ENCODE measurements at places on chromosomes 16 and 17.

DNA sequence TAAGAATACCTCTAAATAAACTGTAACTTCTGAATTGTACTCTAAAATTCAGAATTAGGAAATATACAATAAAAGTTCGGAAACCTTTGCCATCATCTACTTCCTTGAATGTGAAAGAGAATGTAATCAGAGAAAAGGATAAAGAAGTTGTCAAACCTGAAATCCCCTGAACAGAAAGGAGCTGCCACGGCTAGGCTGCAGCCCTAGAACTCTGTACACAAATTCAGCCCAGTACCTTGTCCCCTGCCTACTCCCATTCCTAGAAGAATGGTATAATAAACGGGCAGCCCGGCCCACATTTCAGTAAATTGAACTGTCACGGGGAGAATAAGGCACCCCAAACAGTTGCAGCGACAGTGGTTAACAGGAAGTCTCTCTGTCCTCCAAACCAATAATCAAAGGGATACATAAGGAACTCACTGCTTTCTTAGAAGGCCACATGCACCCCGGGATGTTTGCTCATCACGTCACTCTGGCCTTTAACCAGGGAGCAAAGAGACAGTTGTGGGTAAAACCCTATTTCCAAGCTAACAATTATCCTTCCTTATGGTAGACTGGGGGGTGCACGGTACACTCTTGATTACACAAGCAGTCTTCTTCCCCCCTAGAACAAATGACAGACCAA lies 24.3 kb upstream of the RFFL start:
- peak; percentile 56 for DNase-seq

DNA sequence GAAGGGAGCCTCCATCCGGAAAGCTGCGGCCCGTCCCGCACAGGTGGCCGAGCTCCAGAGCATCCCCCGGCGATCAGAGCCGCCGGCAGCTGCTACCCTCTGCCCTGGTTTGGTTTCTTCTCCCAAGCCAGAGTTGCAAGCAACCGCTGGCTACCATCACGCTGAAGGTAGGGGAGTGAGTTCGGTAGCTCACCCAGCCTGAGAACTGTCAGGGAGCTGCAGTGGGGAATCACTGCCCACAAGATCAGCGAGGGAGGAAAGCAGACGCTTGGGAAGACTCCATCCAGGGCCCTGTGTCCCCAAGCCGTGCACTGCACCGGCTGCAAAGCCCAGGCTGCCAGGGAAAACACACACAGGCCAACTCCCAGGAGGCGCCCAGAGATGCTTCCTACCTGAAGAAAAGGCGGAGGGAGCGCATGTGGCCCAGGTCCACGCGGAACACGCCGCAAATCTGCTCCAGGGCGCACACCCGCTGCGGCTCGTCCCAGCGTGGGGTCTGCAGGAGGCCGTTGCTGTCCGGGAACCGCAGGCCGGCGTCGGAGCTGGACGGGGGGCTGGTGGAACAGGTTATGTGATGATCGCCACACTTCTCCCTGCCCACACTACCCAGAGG lies 83.3 kb downstream of the TBC1D16 start:
- DNase-seq = no peak

DNA sequence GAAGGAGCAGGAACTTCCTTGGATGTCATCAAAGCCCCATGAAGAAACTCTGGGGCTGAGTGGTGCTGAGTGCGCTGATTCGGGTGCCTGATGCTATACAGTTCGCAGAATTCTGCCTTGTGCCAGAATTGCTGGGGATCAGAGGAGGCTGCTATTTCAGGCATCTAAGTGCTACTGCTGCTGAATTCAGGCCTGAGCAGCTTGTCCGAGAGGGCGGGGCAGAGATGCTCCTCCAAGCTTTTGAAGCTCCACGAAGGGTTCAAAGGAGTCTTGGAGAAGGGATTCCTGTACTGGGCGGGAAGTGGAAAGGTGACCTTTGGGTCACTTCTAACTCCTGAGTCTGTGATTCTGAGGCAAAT lies 227.8 kb downstream of the CCDC182 start:
- no peak for DNase-seq

GRCh38 chr16:81408409-81408950 lies 36.1 kb upstream of the CMIP start:
- DNase-seq = no peak

DNA sequence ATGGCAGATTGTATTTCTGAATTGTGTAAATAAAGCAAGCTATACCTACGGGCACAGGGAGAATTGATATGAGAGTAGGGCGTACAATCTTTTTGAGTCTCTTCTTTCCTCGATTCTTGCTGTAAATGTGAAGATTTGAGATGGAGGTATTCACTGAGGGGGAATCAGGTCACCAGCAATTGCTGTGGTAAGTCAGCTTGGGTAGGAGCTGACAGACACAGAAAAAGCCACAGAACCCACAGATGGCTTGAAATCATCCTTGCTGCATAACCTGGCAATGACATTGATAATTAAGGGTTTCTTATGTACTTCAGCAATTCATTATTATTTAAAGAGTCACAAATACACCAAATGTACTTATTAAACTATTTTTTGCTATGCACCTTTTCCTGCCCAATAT lies 164.2 kb downstream of the CNTNAP4 start:
- no peak for DNase-seq

DNA sequence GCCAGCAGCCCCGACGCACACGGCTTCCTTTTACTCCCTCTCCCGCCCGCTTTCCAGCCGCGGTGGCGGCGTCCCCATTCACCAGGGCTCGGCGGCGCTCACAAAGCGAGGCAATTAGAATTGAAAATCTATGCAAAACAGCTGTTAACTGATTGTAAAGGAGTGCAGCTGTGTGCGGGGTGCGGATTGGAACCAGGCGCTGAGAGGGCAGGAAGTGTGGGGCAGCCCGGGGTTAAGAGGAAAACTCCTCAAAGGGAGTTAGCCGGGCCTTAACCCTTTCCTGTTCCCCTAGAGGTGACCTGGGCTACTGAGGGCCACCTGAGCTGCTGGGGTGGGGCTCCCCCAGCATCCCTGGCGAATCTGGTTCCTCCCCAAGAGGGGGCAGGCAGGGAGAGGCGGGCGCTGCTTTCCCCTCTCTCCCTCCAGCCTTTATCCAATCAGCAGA lies 5.8 kb upstream of the GSE1 start:
- no peak for DNase-seq

GRCh38 chr17:29063992-29064391 lies 21.1 kb downstream of the PIPOX start:
- DNase-seq = no peak

GRCh38 chr17:75048249-75048878 lies 1.3 kb downstream of the KCTD2 start:
- no peak for DNase-seq

GRCh38 chr17:49074851-49075540 lies 57.6 kb upstream of the B4GALNT2 start:
- no peak for DNase-seq

DNA sequence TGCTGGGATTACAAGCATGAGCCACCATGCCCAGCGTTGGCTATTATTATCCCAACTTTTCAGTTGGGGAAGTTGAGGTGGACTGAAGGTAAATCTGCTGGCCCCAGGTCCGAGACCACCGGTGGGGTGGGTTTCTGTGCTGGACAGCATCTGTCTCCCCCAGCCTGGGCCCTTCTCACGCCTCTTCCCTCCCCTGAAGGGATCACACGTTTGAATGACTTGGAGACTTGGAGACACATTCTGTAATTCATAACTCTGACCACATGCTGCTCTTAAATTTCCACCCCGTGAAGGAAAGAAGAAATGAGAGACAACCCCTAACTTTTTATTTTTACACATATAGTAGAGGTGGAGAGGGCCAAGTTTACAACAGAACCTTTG lies 109.8 kb downstream of the MSI2 start:
- no peak for DNase-seq

DNA sequence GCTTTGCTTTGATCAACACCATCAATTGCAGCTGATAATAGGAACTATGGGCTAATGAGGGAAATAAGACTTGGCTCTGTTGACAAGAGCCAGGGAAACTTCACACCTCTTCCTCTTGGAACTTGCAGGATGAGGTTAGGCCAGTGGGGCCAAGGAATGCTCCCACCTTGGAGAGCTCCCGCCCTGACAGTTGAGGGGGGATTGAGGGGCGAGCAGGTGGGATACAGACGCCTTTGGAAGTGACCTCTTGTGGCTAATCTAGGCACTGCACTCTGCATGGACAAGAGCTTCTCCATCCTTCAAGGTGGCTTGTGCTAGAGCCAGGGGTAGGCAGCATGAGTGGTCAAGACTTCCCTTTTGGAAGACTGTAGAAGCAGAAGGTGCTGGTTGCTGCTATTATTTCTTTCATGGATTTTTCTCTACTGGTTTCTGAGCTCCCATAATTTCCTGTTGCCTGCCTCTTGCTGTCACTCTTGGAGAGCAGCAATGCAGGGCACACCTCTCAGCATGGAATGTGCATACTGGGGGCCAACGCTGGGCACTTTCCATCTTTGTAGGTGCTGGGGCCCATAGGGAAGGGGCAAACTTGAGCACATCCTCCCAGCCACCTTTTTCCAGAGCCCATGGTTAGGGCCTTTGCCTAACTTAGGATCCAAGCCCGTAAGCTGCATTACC lies 2.3 kb upstream of the PHF12 start:
- peak; percentile 70 for DNase-seq

GRCh38 chr17:35716173-35716572 lies 15.3 kb upstream of the RASL10B start:
- no peak for DNase-seq

DNA sequence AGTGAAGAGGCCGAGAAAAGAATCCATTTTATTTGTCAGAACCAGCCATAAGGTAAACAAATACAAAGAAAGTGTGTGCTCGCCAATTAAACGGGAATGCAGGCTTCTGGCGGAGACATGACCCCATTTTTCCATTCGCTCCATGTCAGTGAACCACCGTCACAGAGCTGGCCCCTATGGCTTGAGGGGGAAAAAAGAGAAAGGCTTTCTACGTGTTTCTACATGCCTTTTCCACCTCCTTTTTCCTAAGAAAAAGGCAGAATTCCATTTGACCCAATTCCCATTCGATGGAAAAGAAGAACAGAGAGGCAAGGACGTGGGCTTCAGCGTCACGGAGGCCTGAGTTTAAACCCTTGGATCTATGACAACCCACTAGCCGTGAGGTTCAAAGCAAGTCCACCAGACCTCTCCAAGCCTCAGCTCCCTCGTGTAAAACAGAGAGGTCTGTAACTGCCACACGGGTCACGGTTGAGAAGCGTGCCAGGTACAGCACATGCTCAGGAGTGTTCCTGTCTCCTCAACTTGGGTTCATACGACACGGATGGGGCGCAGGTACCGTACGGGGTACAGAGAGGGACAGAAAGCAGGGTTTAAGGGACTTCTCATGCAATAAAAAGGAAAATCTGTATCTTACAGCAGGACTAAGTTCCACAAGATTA lies 91.9 kb downstream of the NXN start:
- DNase-seq = no peak

DNA sequence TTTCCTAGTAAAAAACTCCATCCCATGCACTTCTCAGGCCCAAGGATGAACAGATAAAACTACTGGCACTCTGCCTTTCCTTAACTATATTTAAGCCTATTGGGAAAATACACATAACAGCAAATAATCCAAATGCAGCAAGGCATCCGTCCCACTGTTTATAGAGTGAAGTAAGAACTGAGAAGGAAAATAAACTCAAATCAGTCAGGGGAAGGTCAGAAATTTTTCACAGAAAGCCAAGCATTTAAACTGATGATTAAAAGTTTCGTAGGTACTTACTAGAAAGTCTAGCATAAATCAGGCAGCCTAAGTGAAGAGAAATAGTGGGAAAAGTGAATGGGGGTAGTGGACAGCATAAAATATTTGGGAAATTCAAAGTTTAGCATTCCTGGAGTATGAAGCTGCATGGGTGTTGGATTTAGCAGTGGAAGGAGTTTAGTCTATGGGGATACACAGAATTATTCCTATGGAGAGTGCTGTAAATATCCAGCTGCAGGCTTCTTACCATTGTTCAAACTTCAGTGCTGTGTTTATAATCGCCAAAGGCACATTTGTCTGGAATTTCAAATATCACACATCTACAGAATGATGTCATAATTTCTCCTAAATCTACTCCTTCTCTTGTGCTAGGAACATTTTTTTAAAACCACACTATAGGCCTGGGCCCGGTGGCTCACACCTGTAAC lies 1131.0 kb upstream of the GOT2 start:
- no peak for DNase-seq

DNA sequence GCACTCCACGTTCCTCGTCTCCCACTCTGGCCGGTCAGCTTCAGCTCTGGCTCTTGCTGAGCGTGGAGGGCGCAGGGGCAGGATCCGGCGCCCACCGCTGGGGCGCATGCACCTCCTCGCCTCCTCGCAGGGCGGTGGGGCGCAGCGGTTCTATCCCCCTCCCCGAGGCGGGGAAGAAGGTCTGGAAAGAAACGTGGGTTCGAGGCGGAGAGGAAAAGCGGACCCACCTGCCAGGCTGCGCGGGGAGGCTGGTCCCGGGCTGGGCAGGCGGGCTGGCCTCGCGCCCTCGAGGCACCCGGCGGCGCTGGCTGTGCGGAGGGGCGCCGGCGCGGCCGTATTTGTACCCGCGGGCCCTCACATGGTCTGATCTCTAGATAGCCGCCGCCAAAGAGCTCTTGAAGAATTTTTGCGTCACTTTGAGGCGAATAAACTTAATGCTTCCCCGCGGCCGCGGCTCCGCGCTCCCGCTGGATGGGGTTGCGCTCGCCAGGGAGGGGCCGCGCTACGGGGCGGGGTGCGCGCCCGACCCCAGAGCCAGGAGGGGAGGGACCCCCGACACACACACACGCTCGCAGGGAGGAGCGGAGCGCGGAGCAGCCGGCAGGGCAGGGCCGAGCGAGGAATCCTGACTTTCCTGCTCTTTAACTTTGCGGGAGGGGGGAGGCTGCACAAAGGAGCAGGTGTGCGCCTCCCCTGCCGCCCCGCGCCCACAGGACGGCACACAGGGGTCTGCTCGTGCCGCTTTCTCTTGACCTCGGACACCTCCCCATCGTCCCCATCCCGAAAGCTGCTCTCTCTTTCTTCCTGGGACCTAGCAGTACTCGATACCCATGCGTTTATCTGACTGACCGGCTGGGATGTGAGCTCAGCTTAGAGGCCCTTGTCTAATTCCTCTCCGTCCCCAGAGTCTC lies at the start of gene SLC6A4:
TSS of gene SLC6A4 (minus strand) at position 312 of the 911 bp plus-strand sequence. CDS start 13,739 bp downstream, outside the sequence.
- no peak for DNase-seq

GRCh38 chr16:12680531-12680930 lies 123.2 kb downstream of the CPPED1 start:
- no peak for DNase-seq

DNA sequence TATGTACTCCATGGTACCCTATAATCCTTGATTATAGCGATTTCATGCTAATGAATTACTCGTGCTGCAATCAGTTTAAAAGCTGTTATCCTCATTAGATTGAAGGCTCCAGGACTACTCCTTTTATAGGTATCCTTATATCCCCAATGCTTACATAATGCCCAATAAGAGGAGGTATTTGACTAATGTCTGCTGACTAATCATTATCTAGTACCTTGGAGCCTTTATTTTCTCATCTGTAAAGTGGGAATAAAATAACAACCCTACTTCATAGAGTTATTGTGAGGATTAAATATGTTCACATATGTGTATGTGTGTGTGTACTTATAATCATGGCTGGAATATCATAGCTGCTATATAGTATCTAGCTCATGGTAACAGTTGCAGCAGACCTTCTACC lies 1031.5 kb downstream of the CDH11 start:
- no peak for DNase-seq

- no peak for DNase-seq
Observed at GRCh38 chr17:41071606-41072360, 6.1 kb upstream of the KRTAP2-4 start.

Measured in activated CD8-positive, alpha-beta memory T cell treated with anti-CD3 and anti-CD28 coated beads, Interleukin-2, amount 50 U/mL, for 48 hours (primary cell).